Activated T-helper 1 cell treated with Interleukin-2 at 50 U/mL for 16 hours (primary cell): ENCODE measurements at places on chromosomes 12 and 14.
A peak's percentile ranks its signal among the peaks of the same experiment; 100 is the strongest.

GRCh38 chr12:79643821-79644220 is 46.9 kb downstream of the PAWR start:
- DNase-seq: no peak

DNA sequence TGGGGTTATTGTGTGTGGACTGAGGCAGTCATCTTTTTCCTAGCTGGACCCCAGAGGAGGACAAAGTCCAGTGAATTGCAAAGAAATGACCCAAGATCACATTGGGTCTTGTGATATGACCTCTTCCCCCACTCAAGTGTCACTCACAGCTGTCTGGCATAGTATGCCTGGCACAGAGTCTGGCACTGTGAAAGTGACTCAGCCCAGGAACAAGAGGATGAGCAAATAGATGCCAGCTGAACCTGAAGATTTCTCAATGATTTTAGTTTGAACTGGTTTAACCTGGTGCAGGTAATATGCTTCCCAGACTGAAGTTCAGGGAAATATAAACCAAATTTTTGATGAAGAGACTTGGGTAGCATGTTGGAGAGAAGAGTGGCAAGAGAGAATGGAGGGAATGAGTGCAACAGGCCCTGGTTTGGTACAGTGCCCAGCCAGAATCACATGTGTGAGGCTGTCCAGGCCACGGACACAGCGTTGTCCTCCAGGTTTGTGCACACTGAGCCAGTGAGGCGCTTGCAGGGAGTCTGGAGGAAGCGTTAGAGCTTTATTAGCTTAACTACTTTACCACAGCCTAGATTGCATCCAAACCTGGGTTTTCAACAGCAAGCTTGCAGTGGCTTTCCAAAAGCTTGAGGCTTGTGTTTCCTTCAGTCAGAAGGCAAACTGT is 332.9 kb downstream of the NUAK1 start:
- no peak for DNase-seq

GRCh38 chr14:96930526-96930925 is 133.3 kb downstream of the VRK1 start:
- no peak for DNase-seq

DNA sequence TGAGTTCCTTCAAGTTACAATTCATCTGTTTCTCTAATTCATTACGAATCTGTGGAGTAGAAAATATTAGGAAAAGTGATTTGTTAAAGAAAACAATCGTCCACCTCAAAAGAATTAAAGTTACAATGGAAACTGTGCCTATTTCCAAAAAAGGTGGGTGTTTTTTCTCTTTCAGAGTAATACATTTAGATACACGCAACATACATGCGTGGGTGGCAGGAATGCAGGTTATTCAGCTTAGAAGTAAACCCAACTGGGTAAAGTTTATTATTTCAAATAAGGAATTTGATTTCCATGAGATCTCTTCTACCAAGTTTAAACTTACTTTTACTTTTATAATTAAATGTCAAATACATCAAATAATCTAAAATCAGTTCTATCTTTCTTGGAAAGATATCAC is 52.2 kb downstream of the SSH1 start:
- DNase-seq: no peak

DNA sequence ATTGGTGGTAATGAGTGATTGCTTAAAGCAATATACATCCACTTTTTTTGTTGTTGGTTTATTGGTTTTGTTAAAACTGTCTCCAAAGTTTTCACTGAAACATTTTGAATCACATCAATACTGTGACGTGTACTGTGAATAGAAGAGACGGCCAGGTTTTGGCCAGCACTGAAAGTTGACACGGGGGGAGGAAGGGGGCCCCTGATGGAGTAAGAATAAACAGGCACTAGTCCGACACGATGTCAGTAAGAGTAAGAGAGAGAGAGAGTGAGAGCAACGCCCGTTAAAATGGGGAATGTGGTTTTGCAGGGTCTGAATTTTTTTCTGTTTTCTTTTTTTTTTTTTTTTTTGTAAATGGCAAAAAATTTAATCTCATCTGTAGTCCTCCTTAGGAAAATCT is 14.7 kb downstream of the PEBP1 start:
- no peak for DNase-seq

DNA sequence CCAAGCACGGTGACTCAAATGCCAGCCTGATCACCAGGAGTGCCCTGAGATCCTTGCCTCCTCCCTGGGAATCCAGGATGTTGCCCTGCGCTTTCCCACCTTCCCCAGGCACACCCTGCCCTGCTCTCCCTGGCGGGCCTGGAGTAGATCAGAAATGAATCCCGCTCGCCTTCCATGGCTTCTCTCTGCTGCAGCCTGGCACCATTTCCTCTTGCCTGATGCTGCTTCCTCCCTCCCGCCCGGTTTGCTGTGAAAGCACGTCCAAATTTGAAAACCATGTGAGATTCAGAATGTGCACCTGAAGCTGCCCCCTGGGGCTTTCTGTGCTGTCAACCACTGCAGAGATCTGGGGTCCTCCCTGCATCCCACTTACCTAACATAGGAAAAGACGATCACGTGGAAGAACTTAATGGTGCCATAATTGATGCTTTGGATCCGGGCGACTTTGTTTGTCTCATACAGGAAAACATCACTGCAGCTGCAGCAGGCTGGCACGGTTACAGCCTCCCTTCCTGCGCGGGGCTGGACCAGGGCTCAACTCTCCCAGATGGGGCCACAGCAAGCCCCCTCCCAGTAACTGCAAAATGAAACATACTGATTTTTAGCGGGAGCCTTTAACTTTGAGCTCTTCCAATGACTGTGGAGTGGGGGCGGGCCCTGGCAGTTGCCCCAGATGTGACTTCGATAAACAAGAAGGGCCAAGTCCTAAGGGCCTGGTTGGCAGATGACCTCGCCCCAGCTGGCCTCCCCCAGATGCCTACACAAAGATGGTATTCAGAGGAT is 24.9 kb upstream of the C12orf76 start:
- DNase-seq: no peak

- no peak for DNase-seq
Observed at GRCh38 chr12:93812626-93813025, 135.5 kb downstream of the CRADD start.

GRCh38 chr12:126355346-126355745 is 1290.1 kb downstream of the AACS start:
- no peak for DNase-seq

DNA sequence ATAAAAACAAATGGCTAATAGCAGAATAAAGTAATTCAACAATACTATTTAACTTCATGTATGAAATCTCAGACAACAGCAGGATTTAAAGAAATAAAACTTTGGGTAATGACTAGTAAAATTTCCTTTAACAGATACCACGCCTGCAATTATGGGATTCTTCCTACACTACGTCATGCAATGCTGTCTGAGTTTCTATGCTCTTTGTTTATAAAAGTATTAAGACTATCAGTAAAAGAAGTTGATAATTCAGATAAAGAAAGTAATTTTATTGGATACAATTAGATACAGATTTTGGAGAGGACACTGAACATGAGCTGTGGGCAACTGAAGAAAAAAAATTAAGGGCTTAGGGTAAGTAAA is 308.4 kb upstream of the LRFN5 start:
- no peak for DNase-seq

- peak; percentile 7 for DNase-seq
Observed at GRCh38 chr12:91877456-91878235, 268.0 kb downstream of the BTG1 start.

DNA sequence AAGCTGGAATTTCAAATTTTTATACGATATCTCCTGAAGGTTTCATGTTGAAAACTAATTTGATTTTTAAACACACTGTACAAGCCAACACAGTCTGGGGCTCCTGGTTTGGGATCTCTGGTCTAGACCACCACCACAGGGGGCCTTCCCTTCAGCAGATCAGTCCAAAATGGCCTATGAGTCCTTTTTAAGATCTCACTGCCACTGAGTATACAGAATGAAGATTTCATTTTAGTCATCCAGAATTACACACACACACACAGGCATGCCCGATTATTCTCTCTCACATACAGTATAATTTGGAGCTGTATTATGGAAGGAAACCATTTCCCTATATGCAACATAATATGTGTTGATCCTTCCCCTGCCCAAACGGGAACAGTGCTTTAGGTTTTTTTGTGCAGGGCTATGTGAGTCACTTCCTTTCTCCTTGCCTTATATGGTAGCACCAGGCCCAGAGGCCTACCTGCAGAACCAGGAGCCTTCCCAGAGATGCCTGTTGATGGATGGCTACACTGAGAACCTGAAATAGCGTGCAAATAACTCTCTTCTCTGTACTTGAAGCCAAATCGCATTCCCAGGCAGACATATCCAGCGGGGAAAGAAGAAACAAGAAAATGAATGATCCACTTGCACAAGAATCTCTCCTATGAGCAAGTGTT is 28.1 kb upstream of the WNK1 start:
- no peak for DNase-seq

DNA sequence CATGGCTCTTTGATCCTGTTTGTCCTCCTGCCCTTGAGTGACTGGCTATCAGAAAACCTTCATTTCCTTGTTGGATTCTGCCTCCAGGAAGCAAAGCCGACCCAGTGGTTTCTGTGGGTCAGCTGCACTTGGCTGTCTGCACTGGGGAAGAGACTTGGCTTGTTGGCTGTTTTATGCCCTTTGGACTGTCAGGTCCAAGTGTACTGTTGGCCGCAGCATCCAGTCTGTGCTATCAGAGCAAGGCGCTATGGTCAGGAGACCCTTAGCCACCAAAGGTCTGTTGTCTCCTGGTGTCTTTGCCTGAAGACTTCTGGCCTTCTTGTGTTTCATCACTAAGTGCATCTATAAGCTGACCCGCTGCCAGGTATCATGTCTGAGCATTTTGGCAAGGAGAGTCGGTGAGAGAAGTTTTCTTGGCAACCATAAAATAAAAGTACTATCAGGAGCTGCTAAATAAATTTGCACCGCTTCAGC is 177.4 kb upstream of the HIF1A start:
- no peak for DNase-seq

DNA sequence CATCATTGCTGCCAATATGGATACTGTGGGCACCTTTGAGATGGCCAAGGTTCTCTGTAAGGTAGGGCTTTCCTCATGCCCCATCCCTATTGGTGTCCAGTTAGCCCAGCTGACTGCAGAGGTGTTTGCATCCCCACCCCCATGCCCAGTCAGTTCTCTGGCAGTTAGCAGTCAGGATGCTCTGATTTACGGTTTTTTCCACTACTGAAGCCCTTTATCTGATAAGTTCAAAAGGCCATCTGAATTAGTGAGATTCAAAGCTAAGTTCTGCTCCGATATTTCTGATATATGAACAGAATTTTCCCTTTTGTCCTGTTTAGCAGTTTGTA is 773 bp downstream of the GMPR2 start:
- DNase-seq: no peak

GRCh38 chr14:67665868-67666267 is 8.6 kb downstream of the VTI1B start:
- DNase-seq: no peak

- peak; percentile 29 for DNase-seq
Observed at GRCh38 chr12:1915082-1915968, 3.1 kb downstream of the CACNA2D4 start.

DNA sequence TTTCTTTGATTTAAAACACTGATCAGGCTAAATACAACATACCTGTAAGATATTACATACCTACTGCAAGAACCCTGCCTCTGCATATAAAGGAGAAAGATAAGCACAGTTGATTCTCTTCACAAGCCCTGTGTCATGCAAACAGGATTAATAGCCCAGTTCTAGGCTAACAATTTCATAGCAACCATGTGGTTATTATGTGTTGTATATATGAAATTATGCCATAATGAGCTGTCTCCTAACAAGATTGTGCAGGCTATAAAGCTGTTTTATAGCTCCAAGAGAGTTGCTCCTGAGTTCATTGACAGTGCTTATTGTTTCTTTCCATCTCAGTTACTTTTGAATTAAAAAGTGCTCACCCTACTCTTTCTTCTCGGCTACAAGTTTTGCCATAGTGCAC is 609.3 kb downstream of the DIO2 start:
- DNase-seq: no peak

- DNase-seq: no peak
Observed at GRCh38 chr12:103272949-103273348, 222.8 kb downstream of the C12orf42 start.

DNA sequence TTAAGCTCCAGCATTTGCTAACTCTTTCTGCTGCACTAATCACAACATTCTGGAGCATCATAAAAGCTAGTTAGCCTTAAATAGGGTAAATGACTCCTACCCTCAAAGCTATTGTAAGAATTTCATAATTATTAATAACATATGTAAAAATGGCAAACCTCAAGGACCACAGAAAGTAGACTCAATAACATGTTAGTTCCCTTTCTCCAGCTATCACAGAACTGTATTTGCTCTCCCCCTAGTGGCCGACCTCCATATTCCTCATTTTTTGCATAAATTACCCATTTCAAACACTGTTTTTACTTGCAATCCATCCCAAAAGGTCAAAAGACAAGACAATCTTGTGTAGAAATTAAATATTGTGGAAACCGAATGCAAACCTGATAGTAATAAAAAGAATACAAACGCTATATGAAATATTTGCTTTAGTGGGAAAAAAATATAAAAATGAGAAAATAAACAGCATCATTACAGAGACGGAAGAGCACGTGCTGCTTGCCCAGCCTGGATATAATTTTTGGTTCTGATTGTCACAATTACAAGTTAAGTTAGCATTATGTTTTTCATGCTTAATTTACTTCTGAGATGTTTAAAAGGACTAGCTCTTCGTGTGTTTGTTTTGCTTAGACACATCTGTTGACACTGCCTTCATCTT is 97.9 kb downstream of the RERGL start:
- no peak for DNase-seq

- no peak for DNase-seq
Observed at GRCh38 chr14:92965281-92965680, 42.3 kb downstream of the CHGA start.

DNA sequence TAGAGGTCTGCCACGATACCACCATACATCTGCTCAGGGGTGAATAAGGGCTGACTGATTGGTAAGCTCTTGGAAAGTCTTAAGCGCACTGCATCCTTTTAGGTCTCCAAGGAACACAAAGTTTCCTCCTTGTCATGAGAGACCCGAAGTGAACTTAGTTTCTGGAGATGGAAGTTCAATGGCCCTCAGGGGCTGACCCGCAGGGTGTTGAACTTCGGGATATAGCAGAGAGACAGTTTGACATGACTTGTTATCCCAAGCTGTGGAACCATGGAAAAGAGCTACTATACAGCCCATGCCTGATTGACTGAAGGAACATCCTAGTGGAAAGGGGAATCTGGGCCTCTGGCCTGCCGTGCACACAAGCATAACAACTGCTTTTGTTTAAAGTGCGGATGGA is 26.9 kb upstream of the CPNE8 start:
- DNase-seq: no peak

DNA sequence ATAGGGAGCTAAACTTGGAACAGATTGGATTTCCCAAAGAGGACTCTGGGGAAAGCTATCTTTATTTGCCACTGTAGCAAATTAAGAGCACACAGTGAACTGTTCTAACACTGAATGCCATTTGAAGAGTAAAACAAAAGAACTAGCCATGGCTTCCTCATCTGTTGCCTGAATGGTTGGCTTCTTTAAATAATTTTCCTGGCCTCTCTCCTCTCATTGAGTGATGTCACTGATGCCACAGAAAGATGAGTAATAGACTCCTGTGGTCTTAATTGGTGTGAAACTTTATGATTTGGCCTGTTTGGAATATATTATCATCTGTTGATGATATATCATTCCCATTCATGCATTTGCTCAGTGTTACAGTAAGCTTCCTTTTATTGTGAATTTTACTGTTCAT is 42.5 kb downstream of the WDR20 start:
- no peak for DNase-seq

- DNase-seq: no peak
Observed at GRCh38 chr12:86931714-86932113, 675.5 kb upstream of the MGAT4C start.
